ENCODE measurements at places on chromosomes 6 and 20.

- no peak for DNase-seq
These were observed 32.9 kb downstream of the PNLDC1 start for GRCh38 chr6:159832946-159833345.

GRCh38 chr20:15140286-15140685 lies 802.9 kb upstream of the FLRT3 start:
- no peak for DNase-seq

DNA sequence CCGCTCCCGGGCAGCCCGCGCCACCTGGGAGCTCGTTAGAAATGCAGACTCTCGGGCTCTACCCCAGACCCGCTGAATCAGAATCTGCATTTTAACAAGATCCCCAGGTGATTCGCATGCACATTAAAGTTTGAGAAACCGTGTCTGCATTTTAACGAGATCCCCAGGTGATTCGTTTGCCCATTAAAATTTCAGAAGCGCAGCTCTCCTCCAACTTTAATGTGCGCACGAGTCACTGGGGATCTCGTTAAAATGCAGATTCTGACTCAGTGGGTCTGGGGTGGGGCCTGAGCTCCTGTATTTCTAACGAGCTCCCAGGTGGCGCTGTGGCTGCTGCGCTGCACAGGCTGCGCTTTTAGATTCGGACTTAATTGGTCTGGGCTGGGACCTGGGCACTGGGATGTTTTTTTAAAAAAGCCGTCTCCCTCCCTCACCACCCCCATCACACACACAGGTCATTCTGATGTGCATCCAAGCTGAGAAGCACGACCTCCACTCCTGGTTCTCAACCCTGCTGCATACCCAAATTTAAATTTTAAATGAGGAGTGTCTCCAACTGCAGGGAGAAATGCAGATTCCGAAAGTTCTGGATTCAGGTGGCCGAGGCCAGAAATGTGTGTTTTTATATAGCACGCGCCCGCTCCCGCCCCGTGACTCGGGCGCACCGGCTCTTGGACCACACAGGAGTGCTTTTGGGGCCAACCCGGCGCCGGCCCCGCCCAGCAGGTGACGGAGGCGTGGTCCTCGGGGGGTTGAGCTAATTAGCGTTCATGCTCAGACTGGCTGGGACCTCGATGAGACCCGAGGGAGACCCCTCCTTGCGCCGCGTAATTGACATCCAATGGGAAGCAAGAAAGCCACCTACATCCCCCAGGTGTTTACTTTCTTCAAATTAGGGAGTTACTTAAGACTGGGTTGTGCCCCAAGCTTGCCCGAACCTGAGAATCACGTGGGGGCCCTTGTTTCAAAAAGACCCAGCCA lies 85.8 kb downstream of the ZFP64 start:
- peak; percentile 19 for DNase-seq

GRCh38 chr6:30122515-30122914 lies 9.6 kb upstream of the TRIM31 start:
- no peak for DNase-seq

DNA sequence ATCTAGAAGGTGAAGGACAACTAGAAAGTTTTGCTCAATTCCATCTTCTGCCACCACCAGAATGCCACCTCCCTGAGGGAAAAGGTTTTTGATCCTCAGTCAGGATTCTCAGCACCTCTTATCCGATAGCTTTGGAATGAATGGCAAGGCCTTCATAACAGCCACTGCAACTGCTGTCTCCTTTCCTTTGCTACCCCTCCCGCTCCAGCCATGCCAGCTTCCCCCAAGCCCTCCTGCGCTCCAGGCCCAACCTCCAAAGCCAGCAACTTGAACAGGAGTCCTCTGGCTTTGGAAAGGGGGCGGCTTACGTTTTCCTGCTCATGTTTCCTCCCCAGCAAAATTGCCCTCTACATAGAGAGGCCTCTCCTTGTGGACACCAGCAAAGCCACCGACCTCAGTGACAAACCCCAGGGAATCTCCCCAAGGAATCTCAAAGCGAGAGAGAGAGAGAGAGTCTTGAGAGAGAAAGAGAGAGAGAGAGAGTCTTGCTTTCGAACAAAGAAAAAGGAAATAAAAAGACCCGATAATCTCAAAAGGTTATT lies 420 bp upstream of the BTN2A1 start:
- DNase-seq: no peak

- no peak for DNase-seq
These were observed 135.5 kb upstream of the AGPAT4 start for GRCh38 chr6:161409353-161409752.

DNA sequence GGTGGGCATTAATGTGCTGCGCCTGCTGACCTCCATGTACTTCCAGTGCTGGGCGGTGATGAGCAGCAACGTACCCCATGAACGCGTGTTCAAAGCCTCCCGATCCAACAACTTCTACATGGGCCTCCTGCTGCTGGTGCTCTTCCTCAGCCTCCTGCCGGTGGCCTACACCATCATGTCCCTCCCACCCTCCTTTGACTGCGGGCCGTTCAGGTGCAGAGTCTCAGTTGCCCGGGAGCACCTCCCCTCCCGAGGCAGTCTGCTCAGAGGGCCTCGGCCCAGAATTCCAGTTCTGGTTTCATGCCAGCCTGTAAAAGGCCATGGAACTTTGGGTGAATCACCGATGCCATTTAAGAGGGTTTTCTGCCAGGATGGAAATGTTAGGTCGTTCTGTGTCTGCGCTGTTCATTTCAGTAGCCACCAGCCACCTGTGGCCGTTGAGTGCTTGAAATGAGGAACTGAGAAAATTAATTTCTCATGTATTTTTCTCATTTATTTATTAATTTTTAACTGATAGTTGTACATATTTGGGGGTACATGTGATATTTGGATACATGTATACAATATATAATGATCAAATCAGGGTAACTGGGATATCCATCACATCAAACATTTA lies 35.2 kb upstream of the NOP56 start:
- DNase-seq: no peak

DNA sequence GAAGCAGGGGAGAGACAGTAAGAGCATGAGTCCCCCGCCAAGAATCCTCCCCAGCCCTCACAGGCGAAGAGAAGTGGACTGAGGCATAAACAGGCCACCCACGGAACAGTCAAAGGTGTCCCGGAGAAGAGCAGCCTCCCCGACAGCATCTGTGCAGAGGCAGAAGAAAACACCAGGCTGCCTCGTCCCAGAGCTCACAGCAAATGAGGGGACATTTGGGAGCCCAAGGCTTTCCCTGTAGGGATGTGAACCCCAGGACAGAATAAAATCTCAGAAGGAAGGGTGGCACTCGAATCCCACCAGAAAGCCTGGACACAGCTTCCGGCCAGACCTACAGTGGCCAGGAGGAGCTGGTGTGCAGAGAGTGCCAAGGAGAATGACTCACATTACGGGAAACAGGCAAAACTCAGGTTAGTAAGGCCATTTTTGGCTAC lies 90.4 kb downstream of the DLL1 start:
- DNase-seq: no peak

GRCh38 chr6:75788894-75789293 lies 39.9 kb downstream of the MYO6 start:
- DNase-seq: no peak

DNA sequence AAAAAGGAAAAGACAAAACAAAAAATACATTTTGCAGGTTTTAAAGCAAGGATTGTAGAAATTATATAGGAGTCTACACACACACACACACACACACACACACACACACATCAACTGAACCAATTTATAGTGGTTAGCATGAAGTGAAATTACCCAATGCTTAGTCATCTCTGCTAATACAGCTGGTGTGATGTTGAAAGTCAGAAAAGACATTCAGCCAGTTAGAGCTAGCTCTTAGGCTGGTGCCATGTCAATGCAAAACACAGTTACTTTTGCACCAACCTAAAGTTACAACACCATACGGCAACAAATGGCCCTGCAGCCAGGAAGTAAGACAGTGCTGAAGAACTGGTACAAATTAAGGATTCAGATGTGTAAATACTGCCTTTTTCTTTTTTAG lies 15.2 kb downstream of the FAM210B start:
- DNase-seq: peak; percentile 93

DNA sequence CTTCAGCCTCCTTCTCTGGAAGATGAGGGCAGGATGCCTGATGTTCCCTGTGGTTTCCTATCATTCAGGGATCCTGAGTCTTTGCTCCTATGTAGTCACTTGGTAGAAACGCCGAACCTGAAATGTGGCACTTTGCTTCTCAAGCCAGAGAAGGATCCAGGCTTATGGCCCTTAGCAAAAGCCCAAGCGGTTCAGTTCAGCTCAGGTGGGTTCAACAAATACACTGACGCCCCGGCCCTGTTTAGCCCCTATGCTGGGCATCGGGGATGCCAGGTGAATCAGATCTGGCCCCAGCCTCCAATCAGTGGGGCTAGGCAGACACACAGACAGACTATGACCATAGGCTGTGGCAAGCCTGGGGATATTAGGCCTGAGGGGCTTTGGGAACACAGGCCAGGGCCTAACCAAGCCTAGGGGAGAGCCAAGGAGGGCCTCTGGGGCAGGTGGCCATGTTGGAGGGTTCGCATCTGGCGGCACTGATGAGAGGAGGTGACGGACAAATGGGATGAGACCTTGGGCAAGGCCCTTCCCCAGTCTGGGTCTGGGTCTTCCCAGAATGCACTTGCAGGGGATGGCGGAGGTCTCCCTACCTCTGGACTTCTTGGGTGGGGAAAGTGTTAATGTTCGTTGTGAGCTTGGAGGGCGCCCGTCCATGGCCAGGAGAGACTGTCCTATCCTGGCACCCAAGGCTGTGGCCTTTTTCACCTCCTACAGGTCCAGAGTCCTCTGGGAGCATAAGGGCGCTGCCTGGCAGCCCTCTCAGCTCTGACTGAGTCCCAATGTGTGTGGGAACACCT lies 17.6 kb upstream of the SRC start:
- DNase-seq: no peak

- no peak for DNase-seq
These were observed 165.0 kb downstream of the MOXD1 start for GRCh38 chr6:132236281-132236680.

GRCh38 chr20:53657732-53658131 lies 64.1 kb upstream of the ZNF217 start:
- DNase-seq: no peak

GRCh38 chr6:136411025-136411325 lies 121.3 kb upstream of the BCLAF1 start:
- no peak for DNase-seq

DNA sequence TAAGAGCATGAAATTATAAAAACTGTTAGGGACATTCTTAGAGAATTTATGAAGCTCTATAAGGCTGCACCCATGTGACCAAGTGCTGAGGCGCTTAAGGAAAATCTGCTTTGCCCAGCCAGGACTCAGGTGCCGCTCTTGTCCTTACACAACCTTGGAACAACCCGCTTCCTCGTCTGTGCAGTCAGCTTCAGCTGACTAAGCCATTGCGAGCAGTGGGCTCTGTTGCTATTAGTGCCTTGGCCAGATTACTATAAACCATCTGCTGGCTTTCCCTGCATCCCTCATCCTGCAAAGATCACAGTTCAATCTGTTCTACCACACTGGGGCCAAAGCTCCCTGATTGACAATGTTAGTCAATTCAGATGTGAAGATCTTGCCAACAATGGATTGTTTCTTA lies 89.1 kb upstream of the E2F3 start:
- DNase-seq: no peak

DNA sequence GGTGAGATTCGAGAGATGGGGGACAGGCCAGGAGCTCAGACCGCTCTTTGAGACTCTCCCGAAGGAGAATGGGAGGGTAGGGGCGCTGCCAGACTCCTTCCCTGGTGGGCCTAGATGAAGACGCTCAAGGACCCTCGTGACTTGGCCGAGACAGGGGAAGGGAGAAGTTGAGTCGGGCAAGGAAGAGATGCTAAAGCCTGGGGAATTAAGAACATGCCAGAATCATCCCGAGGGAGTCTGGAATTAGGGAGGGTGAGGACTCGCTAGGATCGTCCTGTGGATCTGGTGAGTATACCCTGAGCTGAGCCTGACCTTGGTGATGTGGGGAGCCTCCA lies 529 bp downstream of the UBE2C start:
- DNase-seq: no peak

DNA sequence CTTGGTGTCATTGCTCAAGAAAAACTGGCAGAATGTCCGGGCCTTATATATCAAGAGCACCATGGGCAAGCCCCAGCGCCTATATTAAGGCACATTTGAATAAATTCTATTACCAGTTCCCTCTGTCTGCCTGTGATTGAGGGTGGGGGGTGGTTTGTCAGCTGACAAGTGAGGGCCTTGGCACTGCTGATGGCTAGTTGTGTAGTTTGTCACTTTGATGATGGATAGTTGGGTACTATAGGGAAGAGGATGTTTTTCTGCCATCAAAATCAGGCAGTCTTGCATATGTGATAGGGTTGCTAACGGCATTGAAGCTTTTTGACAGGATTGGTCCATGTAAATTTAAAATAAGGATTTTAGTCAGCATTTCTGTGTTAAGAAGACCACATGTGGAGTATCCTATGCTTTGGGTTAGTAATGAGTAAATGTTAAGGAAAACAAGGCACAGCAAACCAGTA lies 2.5 kb downstream of the RPL10A start:
- no peak for DNase-seq

GRCh38 chr6:158158123-158158522 lies 9.9 kb downstream of the SERAC1 start:
- DNase-seq: no peak

DNA sequence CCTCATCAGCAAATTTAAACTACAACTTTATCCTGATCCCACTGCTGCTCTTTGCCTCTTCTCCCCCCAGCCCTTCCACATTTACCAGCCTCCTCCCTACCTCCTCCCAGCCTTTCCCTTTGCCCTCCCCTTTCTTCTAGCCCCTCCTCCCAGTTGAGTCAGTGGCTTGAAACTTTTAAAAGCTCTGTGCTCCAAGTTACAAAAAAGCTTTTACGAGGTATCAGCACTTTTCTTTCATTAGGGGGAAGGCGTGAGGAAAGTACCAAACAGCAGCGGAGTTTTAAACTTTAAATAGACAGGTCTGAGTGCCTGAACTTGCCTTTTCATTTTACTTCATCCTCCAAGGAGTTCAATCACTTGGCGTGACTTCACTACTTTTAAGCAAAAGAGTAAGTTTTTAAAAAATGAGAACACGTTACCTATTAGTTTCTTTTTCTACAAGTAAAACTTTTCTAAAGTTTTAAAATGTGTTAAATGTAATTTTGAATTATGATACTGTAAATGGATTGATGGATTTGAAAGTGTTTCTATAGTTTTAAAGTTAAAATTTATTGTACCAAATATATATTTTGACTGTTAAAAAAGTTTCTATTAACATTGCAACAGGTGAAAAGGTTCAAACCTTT lies at the start of gene GJA1:
Gene GJA1 (plus strand): TSS at position 203 of the 626 bp plus-strand sequence. CDS start 11,202 bp downstream, outside the sequence.
- DNase-seq: peak; percentile 90

DNA sequence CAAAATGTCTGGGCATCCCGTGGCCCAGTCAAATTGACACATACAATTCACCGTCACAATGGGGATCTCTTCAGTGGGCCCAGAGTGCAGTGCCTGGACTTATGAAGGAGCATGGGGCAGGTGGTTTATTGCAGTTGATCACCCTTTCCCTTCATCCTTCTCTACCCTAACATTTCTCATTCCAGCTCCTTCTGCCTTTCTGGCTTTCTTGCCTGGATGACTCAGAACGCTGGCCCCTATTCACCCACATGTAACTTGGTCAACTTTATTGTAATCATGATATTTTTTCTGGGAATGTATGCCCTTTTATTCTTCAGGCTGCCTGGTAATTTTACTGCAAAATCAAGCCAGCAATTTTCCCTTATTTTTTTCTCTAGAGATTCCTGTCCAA lies 179.9 kb upstream of the DTNBP1 start:
- peak; percentile 30 for DNase-seq

Data from fibroblast of upper back skin (primary cell).